Endothelial cell (in vitro differentiated cells): ENCODE measurements at places on chromosomes 4 and X. TPM values are rescaled to one million over a fixed set of nuclear protein-coding genes. Genes with fewer than 3 reads are reported as not detected.

Gene TMEM156
- not detected for total RNA-seq

Gene MMRN1
- 304 TPM for total RNA-seq

DNA sequence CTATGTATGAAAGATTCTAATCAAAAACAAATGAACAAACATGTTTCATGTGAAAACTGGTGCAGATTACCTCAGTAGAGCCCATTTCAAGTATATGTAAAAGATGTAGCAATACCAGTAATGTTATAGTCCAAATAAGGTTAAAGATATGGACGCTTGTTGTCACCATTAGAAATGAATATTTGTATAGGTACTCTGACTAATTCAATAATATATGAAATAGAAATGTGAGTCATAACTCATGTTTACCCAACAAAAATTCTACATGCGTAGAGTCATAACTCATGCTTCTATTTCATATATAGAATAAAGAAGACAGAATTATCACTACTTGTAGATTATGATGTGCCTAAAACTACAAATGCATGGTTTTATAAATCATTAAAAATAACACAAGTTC, 739.1 kb upstream of the DIAPH2 start:
- no peak for DNase-seq

DNA sequence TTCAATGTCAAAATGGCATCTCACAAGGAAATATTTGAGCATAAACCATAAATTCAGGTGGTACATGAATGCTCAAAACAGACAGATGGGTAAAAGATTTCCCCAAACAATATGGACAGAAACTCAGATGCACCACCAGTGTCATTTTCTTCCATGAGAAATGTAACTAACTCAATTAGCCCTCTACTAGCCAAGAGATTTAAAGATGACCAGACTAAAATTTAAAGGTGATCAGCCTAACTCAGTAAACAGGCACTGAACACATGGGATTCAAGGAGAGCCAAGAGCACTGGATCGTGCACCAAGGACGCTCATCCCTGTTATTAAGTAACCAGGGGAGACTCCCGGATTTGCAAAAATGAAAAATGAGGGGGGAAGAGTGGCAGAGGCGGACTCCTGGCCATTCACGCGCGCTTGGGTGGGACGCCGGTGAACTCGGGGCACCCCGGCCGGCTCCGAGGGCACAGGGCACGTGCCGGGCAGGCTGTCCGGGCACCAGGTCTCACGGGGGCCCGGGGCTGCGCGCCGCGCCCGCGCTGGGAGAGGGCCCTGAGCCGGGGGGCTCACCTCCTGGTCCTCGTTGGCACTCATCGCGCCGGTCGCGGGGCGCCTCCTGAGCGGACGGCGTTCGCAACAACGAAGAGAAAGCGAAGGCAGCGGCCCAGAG, 490 bp downstream of the RWDD4 start:
- peak; percentile 31 for DNase-seq

- no peak for DNase-seq
Observed at GRCh38 chr4:16197876-16198665, 28.2 kb downstream of the TAPT1 start.

GRCh38 chr4:55736605-55737183, 82.9 kb upstream of the EXOC1L start:
- no peak for DNase-seq

GRCh38 chr4:110633358-110634341, 10.8 kb upstream of the PITX2 start:
- peak; percentile 25 for DNase-seq

- DNase-seq: peak; percentile 43
Observed at GRCh38 chr4:82560853-82561785, 669 bp downstream of the TMEM150C start.
